Neural crest cell (in vitro differentiated cells): ENCODE measurements at places on chromosomes 11 and 22. TPM values are rescaled to one million over a fixed set of nuclear protein-coding genes. Genes with fewer than 3 reads are reported as not detected.

The HEPN1 gene
- not detected in 2 replicates for total RNA-seq

The KLHL35 gene
- 9.4 and 11.6 TPM in 2 replicates for total RNA-seq

The PHRF1 gene
- total RNA-seq = 52.3 TPM in 2 replicates

The LMNTD2 gene
- 1.8 and 2.2 TPM in 2 replicates for total RNA-seq

The PGA5 gene
- total RNA-seq = not detected in 2 replicates

The MUC15 gene
- not detected in 2 replicates for total RNA-seq

The LINC01488 gene
- 0.11 TPM in 1 of 2 replicates, not detected in the other for total RNA-seq

The SCUBE1 gene
- total RNA-seq = 10.6 and 12.1 TPM in 2 replicates

The SPON1 gene
- 12.2 and 13.2 TPM in 2 replicates for total RNA-seq

The GPR137 gene
- 55.9 and 61.4 TPM in 2 replicates for total RNA-seq

The GNAZ gene
- 25.2 and 25.5 TPM in 2 replicates for total RNA-seq

DNA sequence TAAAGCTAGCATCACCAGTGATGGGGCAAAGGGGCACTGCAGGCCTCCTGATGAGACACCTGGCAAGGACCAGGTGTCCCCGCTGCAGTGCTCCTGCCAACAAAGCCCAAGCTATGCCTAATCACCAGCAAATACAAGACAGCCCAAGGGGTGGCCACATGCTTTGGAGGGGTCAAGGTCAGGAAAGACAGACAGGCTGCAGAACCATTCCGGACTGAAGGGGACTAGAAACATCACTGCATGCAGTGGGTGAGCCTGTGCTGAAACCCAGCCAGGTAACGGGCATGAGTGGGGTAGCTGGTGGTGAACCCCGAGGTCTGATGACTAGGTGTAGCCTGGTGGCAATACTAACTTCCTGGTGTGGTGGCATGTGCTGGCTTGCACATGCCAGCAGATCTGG, 111.1 kb downstream of the MED15 start:
- DNase-seq = no peak

DNA sequence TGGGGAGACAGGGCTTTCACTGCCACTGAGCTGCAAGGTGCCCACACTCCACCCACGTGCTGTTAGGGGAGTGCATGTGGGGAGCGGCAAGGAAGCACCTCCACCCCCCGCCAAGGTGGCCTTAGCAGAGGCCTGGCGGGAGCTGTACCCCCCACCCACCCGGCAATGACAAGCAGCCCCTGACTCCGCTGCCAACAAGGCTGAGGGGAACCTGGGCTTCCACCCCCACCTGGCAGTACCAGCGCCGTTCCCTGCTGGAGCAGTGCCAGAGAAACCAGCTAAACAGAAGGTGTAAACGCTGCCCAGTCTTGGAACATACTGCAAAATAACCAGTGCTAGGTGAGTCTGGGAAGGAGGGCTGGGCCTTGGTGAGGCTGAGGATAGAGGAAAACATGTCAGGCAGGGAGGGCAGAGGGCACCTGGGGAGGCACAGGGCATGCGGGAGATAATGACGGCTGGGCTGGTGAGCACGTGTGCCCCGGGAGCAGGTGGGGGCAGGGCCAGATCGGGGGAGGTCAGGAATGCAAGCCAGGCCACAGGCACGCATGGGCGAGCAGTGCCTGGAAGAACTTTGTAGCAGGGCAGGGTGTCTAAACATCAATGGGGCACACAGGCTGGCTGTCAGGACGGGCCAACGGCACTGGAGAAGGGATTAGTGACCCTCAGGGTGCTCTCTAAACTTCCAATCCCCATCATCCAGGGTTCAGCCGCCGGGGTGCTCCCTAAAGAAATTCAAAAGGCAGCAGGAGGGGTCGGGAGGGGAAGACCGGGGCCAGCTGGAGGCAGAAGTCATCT, 6.6 kb downstream of the CERK start:
- no peak for DNase-seq

DNA sequence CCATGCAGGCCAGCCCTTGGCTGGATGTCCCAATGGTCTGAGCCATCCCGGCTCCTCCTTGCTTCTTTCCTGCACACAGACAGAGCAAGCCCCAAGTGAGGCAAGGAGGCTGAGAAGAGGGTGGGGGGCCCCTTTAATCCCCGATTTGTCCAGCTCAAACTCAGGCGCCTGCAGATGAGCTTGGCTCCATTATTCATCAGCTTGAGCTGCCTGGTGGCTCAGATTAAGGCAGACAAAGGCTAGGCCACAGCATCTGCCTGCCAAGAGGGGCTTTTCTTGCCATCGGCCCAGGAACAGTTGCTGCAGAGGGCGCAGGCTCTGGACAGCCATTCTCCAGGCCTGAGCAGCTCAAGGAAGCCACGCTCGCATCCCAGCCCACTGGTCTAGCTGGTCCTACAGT, 35.4 kb downstream of the LMO1 start:
- no peak for DNase-seq

DNA sequence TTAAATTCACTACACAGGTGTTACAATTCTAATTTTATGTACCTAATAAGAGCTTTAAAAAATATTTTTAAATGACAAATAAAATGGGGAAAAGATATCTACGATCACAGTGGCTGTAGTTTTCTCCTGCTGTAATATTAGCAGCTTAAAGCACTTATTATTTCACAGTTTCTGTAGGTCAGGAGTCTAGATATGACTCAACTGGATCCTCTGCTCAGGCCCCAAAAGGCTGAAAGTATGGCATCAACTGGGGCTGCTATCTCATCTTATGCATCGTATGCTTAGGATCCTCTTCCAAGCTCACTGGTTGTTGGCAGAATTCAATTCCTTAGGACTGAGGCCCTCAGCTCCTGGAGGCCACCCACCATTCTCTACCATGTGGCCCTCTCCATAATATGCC, 12.8 kb downstream of the FBXO3 start:
- no peak for DNase-seq

GRCh38 chr11:125072218-125072960, 9.3 kb downstream of the SLC37A2 start:
- no peak for DNase-seq

- DNase-seq = no peak
These were observed 70.4 kb upstream of the ARHGAP20 start for GRCh38 chr11:110782616-110783015.

DNA sequence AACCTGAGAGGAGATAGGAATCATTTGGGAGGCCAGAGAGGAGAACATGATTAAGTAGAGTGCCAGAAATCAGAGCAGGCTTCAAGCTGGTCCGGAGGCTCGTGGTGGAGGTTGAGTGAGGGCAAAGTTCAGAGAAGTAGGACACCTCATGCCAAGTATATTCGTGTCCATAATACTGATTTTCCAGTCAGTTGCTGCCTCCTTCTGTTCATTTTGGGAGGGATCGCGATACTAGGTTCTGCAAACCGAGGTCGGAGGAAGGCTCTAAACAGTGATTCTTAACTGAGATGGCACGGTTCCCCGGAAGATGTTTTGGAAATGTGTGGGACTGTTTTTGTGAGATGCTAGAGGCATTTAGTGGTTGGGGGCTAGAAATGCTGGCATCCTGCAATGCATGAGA, 13.6 kb upstream of the CD3E start:
- DNase-seq = no peak

- no peak for DNase-seq
These were observed 19.1 kb upstream of the IL18BP start for GRCh38 chr11:71979602-71980001.

- DNase-seq = no peak
These were observed 4.9 kb downstream of the OR10A3 start for GRCh38 chr11:7936615-7937014.

DNA sequence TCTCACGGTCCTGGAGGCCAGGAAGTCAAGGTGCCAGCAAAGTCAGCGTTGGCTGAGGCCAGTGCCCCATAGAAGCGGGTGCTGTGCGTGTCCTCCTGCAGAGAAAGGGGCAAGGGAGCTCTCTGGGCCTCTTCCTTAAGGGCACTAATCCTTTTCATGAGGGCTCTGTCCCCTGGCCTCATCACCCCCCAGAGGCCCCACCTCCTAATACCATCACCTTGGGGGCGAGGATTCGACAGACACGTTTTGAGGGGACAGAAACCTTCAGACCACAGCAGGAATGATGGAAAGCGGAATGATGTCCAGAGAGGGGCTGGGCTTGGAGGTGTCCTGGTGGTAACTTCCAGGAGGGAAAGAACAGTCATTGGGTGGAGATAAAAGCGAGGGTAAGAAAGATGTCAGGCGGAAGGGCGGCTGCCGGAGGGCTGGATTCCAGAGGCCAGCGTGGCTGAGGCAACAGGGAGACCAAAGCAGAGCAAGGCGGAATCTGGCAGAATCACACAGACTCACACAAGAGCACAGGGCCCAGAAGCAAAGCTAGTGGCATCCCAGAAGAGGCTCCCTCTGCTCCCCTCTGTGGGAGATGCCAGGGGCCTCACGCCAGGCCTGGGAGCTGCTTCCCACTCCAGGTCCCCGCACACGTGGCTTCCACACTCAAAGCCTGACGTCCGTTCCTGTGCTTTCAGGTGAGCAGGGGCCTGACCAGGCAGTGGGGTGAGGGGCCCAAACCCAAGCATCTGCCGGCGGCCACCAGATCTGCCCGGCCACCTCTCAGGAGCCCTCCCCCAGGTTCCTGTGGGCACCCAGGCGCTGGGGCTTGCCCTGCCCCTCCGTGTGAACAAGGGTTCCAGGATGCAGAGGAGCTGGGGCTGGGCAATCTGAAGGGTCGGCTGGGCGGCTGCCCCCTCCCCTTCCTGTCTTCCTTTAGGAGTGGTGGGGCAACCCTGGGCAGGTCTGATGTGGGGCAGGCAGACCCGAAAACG, 784.5 kb downstream of the BRD1 start:
- no peak for DNase-seq

DNA sequence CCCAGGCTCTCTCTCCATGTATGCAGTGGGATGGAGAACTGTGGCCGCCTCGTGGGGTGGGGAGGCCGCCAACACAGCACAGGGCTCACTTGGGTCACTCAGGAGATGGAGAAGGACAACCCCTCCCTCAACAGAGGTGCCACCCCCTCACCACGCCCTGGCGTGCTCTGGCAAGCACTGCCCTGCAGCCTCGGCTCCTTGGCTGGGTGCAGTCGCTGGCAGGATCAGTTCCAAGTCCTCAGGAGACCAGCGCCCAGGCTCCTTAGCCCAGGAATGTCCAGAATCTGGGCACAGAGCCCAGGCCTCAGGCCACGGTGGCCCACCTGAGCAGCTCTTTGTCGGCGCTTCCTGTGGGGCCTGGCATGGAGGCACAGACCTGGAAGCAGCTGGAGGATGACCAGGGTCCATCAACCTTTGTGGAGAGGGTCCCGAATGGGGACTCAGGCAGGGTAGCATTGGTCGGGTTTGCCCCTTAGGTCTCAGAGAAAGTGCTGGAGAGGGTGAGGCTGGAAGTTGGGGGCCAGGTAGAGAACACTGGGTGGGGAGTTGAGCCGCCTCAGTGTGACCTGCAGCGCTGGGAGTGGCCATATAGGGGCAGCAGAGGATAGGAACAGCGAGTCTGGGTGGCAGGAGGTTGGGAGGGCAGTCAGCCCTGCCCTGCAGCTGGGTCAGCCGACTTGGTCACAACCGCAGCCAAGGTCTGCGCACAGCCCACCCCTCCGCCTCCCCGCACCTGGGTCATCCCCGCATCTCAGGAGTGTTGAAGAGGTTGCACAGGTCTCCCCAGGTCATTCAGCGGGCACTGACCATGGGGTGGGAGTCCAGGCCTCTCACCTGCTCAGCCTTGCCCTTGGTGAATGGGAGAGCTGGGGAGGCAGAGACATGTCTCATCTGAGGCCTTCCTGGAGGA, 8.2 kb downstream of the SUSD2 start:
- peak; percentile 65 for DNase-seq

DNA sequence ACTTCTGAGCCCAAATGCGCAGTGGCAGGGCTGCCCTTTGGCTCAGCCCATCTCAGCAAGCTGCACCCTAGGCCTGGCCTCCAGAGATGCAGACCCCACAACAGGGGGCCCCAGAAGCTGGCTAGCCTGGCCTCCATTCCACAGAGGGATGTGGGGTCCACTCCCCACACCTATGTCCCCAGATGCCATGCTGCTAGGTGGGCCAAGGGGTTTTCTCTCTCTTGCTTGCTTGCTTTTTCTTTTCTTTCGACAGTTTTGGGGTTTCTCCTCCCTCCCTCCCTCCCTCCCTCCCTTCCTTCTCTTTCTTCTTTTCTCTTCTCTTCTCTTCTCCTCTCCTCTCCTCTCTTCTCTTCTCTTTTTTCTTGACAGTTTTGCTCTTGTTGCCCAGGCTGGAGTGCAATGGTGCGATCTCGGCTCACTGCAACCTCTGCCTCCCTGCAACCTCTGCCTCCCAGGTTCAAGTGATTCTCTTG, 9.6 kb downstream of the SCARF2 start:
- DNase-seq = no peak

- no peak for DNase-seq
These were observed 62.6 kb upstream of the PTPRJ start for GRCh38 chr11:47917599-47918369.

DNA sequence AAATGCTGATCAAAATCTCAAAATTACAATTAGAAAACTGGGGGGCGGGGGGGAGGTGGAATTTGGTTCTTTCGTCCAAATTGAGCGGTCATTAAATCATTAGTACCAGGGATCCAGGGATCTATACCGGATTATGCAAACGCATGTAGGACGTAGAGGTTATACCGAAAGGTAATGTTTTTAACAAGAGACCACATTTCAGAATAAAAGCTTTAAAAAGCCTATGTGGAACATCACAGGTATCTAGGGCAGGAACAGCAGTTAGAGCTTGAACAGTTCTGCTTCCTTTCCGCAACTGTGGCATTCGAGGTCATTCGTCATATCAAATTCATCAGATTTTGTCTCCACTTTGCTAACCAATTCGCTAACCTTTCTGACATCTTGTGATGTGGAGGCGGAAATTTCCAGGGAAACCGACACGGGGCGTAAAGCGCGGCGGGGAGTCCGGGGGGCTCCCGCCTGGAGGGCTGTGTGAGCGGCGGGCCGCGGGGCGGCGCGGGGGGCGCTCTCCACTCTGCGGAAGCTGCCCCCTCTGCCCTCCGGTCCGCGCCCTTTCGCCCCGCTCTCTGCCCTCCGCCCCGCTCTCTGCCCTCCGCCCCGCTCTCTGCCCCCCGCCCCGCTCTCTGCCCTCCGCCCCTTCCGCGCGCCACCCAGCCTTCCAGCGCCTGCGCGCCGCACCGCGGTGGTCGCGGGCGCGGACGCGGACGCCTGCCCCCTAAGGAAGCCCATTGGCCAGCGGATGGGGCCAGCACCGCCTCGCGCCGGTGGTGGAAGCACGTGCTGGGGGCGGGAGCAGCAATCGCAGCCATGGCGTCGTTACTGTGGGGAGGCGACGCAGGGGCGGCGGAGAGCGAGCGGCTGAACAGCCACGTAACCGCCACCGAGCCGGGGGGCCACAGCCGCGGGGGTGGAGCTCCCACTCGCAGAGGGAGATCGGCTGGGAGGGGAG, at the start of gene DDX25:
DDX25 (plus strand) TSS at position 798 of the 949 bp plus-strand sequence; CDS start at position 808, 10 bp downstream.
- DNase-seq = peak; percentile 63

DNA sequence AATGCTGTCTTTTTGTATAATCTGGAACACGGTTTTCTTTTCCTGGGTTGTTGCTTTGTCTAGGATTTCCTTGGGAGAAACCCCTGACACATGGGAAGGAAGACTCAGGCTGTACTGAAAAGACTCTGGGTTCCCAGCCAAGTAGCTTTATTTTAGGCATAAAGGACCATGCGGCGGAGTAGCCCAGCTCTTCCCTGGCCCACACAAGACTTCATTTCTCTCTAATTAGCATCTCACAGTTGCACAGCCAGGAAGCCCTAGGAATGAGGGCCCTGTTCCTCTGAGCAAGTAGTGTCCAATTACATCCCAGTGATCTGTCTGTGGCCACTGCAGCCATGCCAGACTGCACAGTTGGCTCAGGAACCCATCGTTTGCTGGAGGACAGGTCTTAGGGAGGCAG, 319.5 kb downstream of the TENM4 start:
- no peak for DNase-seq

- DNase-seq = no peak
These were observed 114.4 kb downstream of the FBXO7 start for GRCh38 chr22:32589007-32589406.
